ENCODE measurements at places on chromosomes 5 and 9. TPM values are rescaled to one million over a fixed set of nuclear protein-coding genes. Genes with fewer than 3 reads are reported as not detected.

GRCh38 chr5:77356740-77357139 lies 135.4 kb downstream of the WDR41 start:
- H3K27me3 ChIP-seq, result no peaks in the 10 kb centered on the region
- no peaks in the 10 kb centered on the region for H3K36me3 ChIP-seq
- H3K4me3 ChIP-seq, result no peak overlapping the region
- DNase-seq, result no peak
- H3K4me1 ChIP-seq, result no peaks in the 10 kb centered on the region

DNA sequence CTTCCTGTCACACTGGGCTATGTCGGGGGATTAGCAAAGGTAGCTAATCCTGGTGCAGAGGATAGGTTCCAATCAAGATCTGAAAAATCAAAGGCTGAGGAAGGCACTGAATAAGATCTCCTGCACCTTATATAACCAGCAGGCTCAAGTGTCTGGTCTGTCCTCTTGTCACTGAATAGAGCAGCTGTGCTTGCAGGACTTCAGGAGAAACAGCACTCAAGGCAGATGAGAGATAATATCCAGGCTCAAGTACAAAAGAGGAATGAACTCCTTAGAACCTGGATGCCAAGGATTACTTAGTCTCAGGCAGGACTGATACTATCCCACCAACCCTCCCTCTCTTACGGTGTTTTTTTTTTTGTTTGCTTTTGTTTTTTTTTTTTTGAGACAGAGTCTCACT lies 108.8 kb upstream of the LRRTM2 start:
- peaks cover 4% of the 10 kb centered on the region for H3K4me1 ChIP-seq
- no peak overlapping the region for H3K4me3 ChIP-seq
- H3K27ac ChIP-seq, result no peak overlapping the region
- H3K27me3 ChIP-seq, result no peaks in the 10 kb centered on the region
- no peaks in the 10 kb centered on the region for H3K36me3 ChIP-seq

- H3K27ac ChIP-seq, result no peak overlapping the region
- no peaks in the 10 kb centered on the region for H3K4me1 ChIP-seq
- no peak for DNase-seq
- H3K27me3 ChIP-seq, result no peaks in the 10 kb centered on the region
These were observed 786 bp upstream of the TSSK1B start for GRCh38 chr5:113435575-113435974.

- no peak overlapping the region for H3K27ac ChIP-seq
- no peaks in the 10 kb centered on the region for H3K27me3 ChIP-seq
- DNase-seq, result no peak
- H3K4me3 ChIP-seq, result no peak overlapping the region
These were observed 45.3 kb downstream of the SLC36A1 start for GRCh38 chr5:151492729-151493128.

DNA sequence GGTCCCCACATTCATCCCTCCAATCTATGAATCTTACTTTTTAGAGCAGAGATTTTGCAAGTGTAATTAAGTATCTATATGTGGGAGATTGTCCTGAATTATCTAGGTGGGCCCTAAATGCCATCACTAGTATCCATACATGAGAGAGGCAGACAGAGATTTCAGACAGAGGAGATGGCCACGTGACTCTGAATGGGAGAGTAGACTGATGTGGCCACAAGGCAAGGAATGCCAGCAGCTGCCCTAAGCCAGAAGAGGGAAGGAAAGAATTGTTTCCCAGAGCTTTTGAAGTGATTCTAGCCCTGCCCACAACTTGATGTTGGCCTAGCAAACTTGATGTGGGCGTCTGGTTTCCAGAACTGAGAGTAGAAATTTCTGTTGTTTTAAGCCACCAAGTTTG lies 90.1 kb upstream of the PCAT7 start:
- H3K4me3 ChIP-seq, result no peak overlapping the region
- no peaks in the 10 kb centered on the region for H3K4me1 ChIP-seq
- no peaks in the 10 kb centered on the region for H3K27me3 ChIP-seq
- no peak overlapping the region for H3K27ac ChIP-seq
- H3K36me3 ChIP-seq, result peaks cover 15% of the 10 kb centered on the region

DNA sequence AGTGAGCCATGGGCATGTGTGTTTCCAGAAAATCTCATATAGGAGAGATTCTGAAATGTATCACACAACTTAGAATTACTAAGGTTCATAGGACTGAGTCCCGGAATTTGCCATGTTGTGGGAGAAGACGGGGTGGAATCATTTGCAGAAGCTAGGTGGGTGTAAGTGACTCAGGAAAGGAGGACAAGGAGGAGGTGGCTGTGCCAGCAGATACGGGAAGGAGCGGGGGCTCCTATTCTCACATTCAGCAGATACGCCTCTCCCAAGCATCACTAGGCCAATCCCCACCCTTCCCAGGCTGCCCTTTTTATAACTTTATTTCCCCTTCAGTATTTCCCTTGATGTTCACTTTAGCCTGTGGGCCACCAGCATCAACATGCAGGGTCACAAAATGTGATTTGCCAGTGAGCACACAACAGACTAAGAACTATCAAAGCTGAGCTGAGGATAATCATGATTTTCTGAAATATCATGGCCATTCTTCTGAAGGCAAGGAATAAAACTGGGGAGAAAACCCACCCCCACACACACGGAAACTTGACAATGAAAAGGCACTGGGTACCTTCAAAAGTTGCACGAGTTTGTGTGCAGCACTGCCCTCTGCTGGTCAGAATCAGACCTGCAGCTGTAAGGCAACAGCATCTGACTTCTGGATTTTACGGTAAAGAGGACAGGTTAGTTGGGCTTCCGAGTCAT lies 133.2 kb downstream of the MTX3 start:
- DNase-seq, result peak; percentile 83
- no peak overlapping the region for H3K4me3 ChIP-seq
- H3K27me3 ChIP-seq, result no peaks in the 10 kb centered on the region
- H3K27ac ChIP-seq, result no peak overlapping the region
- no peaks in the 10 kb centered on the region for H3K4me1 ChIP-seq

DNA sequence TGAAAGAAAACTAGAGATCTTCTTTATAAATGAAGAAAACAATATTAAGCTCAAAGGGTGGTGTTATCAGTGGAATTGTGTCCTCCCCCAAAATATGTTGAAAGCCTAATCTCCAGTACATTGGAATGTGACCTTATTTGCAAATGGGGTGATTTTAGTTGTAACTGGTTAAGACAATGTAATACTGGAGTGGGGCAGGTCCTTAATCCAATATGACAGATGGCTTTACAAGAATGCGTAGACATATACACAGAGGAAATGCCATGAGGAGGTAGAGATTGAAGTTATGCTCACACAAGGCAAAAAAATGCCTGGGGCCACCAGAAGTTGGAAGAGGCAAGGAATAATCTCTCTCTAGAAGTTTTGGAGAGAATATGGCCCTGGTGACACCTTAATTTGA lies 13.7 kb upstream of the TRIM32 start:
- H3K27ac ChIP-seq, result no peak overlapping the region
- H3K4me3 ChIP-seq, result no peak overlapping the region
- no peaks in the 10 kb centered on the region for H3K27me3 ChIP-seq
- DNase-seq, result no peak
- no peaks in the 10 kb centered on the region for H3K36me3 ChIP-seq

GRCh38 chr5:137282216-137282615 lies 216.9 kb downstream of the SPOCK1 start:
- no peaks in the 10 kb centered on the region for H3K27me3 ChIP-seq
- no peaks in the 10 kb centered on the region for H3K36me3 ChIP-seq
- no peak overlapping the region for H3K4me3 ChIP-seq
- peak; percentile 48 for DNase-seq
- peak overlapping the region; percentile 39 for H3K27ac ChIP-seq
- peaks cover 6% of the 10 kb centered on the region for H3K4me1 ChIP-seq

- DNase-seq, result no peak
- no peak overlapping the region for H3K27ac ChIP-seq
- no peaks in the 10 kb centered on the region for H3K36me3 ChIP-seq
- H3K4me1 ChIP-seq, result no peaks in the 10 kb centered on the region
These were observed 78.6 kb downstream of the ANXA1 start for GRCh38 chr9:73230251-73230650.

DNA sequence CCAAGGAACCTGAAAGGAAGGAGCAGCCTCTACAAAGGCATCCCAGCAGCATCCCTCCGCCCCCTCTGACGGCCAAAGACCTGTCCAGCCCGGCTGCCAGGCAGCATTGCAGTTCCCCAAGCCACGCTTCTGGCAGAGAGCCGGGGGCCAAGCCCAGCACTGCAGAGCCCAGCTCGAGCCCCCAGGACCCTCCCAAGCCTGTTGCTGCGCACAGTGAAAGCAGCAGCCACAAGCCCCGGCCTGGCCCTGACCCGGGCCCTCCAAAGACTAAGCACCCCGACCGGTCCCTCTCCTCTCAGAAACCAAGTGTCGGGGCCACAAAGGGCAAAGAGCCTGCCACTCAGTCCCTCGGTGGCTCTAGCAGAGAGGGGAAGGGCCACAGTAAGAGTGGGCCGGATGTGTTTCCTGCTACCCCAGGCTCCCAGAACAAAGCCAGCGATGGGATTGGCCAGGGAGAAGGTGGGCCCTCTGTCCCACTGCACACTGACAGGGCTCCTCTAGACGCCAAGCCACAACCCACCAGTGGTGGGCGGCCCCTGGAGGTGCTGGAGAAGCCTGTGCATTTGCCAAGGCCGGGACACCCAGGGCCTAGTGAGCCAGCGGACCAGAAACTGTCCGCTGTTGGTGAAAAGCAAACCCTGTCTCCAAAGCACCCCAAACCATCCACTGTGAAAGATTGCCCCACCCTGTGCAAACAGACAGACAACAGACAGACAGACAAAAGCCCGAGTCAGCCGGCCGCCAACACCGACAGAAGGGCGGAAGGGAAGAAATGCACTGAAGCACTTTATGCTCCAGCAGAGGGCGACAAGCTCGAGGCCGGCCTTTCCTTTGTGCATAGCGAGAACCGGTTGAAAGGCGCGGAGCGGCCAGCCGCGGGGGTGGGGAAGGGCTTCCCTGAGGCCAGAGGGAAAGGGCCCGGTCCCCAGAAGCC lies 30.8 kb downstream of the CD180 start:
- DNase-seq, result peak; percentile 87
- H3K4me1 ChIP-seq, result peaks cover 19% of the 10 kb centered on the region
- H3K27ac ChIP-seq, result peak overlapping the region; percentile 92
- no peaks in the 10 kb centered on the region for H3K27me3 ChIP-seq
- peaks cover 94% of the 10 kb centered on the region for H3K36me3 ChIP-seq

- H3K4me1 ChIP-seq, result no peaks in the 10 kb centered on the region
- H3K27me3 ChIP-seq, result no peaks in the 10 kb centered on the region
- DNase-seq, result no peak
- no peak overlapping the region for H3K27ac ChIP-seq
- H3K4me3 ChIP-seq, result no peak overlapping the region
These were observed 304.1 kb upstream of the PANK3 start for GRCh38 chr5:168883281-168883741.

GRCh38 chr9:99590840-99591239 lies 230.8 kb upstream of the NR4A3 start:
- no peaks in the 10 kb centered on the region for H3K4me1 ChIP-seq
- no peak overlapping the region for H3K27ac ChIP-seq
- H3K36me3 ChIP-seq, result no peaks in the 10 kb centered on the region
- DNase-seq, result no peak
- no peaks in the 10 kb centered on the region for H3K27me3 ChIP-seq
- H3K4me3 ChIP-seq, result no peak overlapping the region

- DNase-seq, result peak; percentile 40
- no peak overlapping the region for H3K4me3 ChIP-seq
- H3K27me3 ChIP-seq, result no peaks in the 10 kb centered on the region
- H3K27ac ChIP-seq, result no peak overlapping the region
- H3K4me1 ChIP-seq, result no peaks in the 10 kb centered on the region
These were observed 456.2 kb downstream of the RASEF start for GRCh38 chr9:82606492-82607382.

SMC5 gene
- total RNA-seq, result 13.5 TPM

SLC6A3 gene
- total RNA-seq, result 0.14 TPM

SPINK7 gene
- total RNA-seq, result not detected

SPINK9 gene
- total RNA-seq, result 0.77 TPM

CTXN3 gene
- total RNA-seq, result not detected

Measured in heart left ventricle (tissue), 16 donors.